H54 (cell line): ENCODE measurements at places on chromosomes 13 and 19.

GRCh38 chr13:62482351-62482750 lies 1066.7 kb upstream of the PCDH20 start:
- DNase-seq, result no peak

GRCh38 chr19:48698046-48698445 lies 2.3 kb downstream of the FUT2 start:
- DNase-seq, result peak; percentile 65

GRCh38 chr13:98222816-98223215 lies 45.7 kb upstream of the RNF113B start:
- no peak for DNase-seq

DNA sequence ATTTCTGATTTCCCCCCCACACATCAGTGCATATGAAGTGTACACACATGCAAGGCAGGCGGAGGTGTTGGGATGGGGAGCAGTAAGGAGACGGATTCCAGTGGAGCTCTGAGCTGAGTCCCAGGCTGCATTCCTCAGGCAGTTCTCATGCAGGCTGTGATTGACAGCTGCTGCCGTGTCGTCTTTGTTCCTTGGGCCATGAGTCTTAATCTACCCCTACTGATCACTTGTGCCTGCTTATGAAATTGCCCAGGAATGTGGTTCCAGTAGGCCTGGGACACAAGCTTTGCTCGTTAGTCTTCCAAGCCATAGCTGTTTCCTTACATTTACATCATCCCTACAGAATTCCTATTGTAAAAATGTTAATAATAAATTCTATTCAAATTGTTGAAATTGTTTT lies 1241.9 kb downstream of the UQCRFS1 start:
- no peak for DNase-seq

GRCh38 chr13:40120288-40120687 lies 464.8 kb downstream of the COG6 start:
- DNase-seq, result no peak

GRCh38 chr19:18292810-18293641 lies 11.6 kb upstream of the JUND start:
- peak; percentile 84 for DNase-seq

DNA sequence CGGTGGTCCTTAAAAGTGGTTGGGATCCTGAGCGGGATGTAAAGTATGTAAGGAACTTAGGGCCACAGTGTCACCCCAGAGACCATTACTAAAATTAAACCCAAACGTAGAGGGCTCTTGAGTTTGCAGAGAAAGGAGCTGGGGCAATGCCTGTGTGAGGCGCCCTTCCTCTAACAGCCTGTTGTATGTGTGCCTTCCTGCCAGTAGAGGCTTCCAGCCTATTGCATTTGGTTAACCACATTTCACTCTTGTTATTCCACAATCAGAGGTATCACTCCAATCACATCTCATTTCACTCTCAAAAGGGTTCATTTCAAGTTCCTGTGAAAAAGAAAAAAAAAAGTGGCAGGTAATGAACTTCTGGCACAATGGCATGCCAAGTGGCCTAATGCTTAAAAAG lies 29.4 kb downstream of the DIAPH3 start:
- no peak for DNase-seq

- DNase-seq, result no peak
These were observed 186.9 kb downstream of the PCCA start for GRCh38 chr13:100275746-100276145.

DNA sequence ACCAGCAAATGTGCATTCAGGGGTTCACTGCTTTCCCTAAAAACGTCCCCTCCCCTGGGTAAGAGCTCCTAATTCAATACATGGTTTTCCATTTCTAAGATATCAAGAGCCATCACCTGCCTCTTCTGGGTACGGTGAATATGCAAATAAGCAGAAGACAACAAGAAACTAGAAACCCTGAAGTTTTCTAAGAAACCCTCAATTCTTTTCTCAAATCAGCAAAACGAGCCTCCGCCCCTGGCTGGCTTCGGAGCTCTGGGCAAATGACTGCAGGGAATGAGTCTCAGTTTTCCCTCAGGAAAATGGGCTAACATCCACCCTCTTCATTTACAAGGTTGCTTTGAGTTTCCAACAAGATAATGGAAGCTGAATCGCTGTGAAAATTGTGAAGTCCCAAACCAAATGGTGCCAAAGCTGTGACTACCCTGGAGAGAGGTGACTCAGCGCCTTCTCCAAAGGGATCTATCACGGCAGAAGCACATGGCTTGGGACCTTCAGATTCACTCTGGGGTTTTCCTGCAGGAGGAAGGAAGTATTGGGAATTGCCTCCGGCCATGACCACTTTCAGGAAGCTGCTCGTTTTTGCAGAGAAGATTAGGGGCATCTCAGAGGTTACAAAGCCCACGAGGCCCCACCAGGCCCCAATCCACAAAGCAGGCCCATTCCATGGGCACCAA lies 26.6 kb downstream of the KLF2 start:
- no peak for DNase-seq

- no peak for DNase-seq
These were observed 9.7 kb upstream of the MEF2B start for GRCh38 chr19:19179548-19180441.

DNA sequence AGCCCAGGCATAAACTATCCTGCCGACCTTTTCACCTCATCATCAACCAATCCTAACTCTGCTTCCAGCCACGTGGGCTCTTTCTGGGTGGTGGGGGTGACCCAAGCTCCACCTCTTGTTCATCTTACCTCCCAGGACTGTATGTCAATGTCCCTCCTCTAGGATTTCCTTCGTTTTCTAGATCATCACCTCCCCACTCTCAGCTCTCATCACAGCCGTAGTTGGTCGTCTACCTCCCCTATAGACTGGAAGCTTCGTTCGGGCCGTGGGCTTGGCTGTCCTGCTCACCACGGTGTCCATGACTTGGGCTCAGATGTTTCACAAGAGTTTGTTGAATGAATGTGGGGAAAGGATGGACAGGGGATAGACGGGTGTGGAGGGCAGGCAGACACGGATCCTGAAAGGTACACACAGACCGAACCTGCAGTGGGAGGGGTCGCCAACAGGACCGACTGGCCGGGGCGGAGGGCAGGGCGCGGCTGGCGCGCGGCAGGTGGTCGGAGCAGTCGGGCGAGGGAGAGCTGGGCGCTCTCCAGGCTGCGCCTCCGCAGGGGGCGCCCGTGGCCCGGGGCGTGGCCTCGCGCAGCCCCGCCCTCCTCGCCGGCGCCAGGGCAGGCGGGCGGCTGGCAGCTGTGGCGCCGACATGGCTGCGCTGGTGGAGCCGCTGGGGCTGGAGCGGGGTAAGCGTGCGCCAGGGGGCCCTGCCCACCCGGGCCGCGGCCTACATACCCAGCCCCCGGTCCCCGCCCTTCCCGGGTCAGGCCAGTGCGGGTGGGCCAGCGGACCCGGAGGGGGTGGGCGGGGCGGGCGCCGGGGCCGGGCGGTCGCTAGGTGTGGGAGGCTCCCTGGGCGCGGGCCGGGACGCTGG lies at the start of gene LIN7B:
Gene LIN7B, plus strand, starts transcription at position 609 of the 868 bp plus-strand sequence. Its CDS starts 35 bp downstream, at position 644.
- DNase-seq, result peak; percentile 68

DNA sequence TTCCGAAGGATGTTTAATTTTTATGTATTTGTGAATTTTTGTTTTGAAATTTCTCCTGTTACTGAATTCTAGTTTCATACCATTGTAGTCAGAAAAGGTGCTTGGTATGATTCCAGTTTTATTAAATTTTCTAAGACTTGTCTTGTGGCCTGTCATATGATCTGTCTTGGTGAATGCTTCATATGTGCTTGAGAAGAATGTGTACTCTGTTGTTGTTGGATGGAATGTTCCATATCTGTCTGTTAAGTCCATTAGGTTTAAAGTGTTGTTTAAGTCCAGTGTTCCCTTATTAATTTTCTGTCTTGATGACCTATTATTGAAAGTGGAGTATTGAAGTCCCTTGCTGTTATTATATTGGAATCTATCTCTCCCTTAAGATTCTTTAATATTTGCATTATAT lies 273.9 kb downstream of the ATP8A2 start:
- DNase-seq, result no peak

DNA sequence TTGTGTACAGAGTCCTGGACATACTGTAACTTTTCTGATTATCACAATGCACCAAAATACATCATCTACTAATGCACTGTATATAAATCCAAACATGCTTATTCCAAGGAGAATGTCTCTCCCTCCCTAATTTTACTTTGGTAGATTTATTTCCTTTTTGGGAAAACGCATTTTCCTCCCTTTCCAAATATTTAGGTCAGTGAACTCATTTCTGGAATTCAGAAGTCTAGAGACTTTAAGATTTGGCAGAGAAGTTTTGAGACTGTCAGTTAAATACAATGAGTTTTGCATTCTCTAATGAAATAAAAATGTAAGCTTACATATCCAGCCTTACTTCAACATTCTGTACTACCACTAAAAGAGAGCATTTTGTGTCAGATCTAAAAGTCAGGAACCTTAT lies 165.8 kb upstream of the EDNRB start:
- no peak for DNase-seq

GRCh38 chr19:33194886-33195644 lies 935 bp downstream of the LRP3 start:
- no peak for DNase-seq

- DNase-seq, result no peak
These were observed 7.6 kb downstream of the STARD13 start for GRCh38 chr13:33277946-33278345.

DNA sequence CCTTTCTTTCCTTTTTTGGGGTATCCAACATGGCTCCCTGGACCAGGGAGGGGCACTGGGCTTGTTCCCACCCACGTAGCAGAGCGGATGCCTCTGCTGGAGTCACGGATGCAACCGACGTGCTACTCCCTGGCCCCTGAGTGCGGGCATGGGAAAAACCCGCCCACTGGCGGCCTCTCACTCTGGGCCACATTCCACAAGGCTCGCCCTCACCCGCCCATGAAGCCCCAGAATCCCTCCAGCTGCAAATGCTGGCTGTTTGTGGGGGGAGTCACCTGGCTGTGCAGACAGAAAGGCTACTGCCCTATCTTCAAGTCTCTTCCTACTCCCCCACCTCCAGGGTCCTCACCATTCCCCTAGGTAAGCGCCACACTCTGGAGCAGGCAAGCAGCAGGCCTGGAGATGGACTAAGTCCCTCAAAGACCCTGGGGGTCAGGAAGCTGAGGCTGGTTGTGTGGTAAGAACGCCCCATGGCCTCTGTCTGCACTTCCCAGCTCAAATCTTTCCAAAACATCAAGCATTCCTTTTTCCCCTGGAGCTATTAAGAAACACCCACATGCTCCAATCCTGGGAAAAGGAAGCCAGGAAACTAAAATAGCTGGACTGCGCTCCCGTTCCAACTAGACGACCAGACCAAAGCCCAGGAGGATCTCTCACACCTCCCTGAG lies 17.9 kb upstream of the EPHX3 start:
- DNase-seq, result peak; percentile 84

DNA sequence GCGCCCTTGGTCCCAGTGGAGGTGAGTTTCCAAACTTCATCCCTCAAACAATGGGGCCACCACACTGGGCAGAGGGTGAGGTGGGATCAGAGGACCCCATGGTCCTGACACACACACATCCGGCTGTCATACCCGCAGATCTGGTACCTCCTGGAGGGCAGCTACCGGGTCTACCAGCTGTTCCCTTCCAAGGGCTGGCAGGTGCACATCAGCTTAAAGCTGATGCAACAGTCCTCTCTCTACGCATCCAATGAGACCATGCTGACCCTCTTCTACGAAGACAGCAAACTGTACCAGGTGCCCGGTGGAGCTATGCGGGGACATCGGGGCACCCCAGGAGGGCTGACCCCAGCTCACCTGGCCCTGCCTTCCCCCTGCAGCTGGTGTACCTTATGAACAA lies 14.0 kb upstream of the PSMD8 start:
- no peak for DNase-seq

- DNase-seq, result no peak
These were observed 413.3 kb downstream of the KCTD12 start for GRCh38 chr13:76472916-76473315.

- DNase-seq, result no peak
These were observed 5.0 kb upstream of the PTGER1 start for GRCh38 chr19:14479975-14480699.
